Retinal pigment epithelial cell (primary cell): ENCODE measurements at places on chromosomes 2 and 18.

- DNase-seq = no peak
Measured at GRCh38 chr2:200028998-200029397, 73.6 kb downstream of the MAIP1 start.

- no peak for DNase-seq
Measured at GRCh38 chr18:3248658-3249359, 1.2 kb downstream of the MYL12A start.

DNA sequence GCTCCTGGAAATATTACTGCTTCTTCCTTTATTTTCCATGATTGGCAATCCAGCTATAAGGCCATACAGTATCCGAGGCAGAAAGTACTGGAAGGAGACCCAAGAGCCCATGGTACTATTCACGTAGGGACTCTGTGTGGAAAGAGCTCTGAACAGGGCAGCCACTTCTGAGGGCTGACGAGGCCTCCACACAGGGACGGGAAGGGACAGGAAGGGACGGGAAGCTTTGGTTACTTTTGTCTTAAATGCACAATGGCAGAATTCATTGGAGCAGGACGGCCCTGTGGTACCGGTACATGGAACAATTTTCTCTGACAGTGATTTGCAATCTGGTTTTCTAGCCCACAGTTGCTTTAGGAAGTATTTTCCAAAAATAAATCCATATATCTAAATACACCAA, 102.4 kb downstream of the MBP start:
- no peak for DNase-seq

GRCh38 chr2:212897296-212897695, 254.1 kb downstream of the IKZF2 start:
- no peak for DNase-seq

GRCh38 chr2:43314299-43314927, 88.0 kb upstream of the ZFP36L2 start:
- no peak for DNase-seq

DNA sequence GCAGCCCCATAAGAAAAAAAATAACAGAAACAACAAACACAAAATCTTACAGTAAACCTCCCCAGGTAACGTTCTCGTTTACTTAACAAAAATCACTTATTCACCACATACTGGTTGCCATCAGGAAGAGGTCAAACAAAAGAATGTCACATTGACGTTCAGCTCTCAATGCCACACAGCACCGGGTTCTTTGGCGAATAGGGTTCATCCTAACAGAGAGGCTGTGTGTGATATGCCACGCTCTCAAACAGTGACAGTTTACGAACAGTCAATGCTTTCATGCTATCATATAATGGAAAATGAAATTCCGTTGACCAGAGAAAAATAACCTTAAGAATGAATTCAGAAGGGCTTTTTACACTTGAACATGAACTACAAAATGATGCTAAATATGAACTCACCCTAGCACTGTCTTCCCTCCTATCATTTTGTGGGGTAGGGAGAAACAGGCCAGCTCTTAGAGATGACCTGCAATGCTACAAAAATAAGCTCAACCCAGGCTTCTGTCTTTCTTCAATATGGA, 2.0 kb downstream of the TMEM163 start:
- no peak for DNase-seq

- no peak for DNase-seq
Measured at GRCh38 chr2:84880645-84881521, at the start of gene TRABD2A. TSS of gene TRABD2A (minus strand) at chr2:84881084. CDS start at chr2:84881039, 45 bp downstream.

- no peak for DNase-seq
Measured at GRCh38 chr2:175156534-175156933, 11.5 kb downstream of the ATF2 start.

- peak; percentile 26 for DNase-seq
Measured at GRCh38 chr18:44452346-44452745, 228.3 kb upstream of the SETBP1 start.

DNA sequence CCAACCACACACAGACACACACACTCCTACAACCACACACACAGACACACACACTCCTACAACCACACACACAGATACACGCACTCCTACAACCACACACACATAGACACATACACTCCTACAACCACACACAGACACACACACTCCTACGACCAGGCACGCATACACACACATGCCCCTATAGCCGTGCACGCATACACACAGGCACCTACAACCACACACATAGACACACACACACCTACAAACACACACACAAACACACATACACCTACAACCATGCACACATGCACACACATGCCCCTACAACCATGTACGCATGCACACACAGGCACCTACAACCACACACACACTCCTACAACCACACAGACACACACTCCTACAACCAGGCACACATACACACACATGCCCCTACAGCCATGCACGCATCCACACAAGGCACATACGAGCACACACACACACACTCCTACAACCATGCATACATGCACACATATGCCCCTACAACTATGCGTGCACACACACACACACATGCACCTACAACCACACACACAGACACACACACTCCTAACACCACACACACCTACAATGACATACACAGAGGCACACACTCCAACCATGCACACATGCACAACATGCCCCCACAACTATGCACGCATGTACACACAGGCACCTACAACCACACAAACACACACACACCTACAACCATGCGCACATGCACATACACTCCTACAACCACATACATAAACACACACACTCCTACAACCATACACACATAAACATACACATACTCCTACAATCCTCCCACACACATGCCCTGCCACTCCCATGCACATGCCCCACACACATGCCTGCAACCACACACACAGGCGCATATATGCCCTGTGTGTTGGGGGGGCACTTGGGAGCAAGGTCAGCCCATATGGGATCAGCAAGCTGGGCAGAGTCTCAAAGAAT, 19.1 kb upstream of the TEX51 start:
- DNase-seq = no peak

DNA sequence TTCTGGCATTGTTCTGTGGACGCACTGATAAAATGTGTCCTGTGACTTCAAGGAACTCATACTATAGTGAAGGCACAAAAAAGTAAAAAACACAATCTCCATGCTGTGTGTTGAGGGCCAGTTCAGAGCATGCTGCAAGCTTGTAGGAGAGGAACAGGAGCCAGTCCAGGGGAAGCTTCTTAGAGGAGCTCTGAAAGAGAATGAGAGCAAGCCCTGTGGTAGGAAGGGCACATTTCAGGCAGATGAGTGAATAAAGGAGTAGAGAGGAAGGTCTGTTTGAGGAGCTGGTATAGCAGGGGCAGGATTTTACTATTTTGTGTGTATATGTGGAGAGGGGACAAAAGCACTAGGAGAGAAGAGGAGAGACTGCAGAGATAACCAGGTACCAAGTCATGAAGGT, 478.3 kb downstream of the ZEB2 start:
- no peak for DNase-seq

GRCh38 chr2:47499093-47499492, 96.1 kb downstream of the MSH2 start:
- DNase-seq = no peak

GRCh38 chr2:226837787-226838603, 2.1 kb downstream of the RHBDD1 start:
- no peak for DNase-seq

DNA sequence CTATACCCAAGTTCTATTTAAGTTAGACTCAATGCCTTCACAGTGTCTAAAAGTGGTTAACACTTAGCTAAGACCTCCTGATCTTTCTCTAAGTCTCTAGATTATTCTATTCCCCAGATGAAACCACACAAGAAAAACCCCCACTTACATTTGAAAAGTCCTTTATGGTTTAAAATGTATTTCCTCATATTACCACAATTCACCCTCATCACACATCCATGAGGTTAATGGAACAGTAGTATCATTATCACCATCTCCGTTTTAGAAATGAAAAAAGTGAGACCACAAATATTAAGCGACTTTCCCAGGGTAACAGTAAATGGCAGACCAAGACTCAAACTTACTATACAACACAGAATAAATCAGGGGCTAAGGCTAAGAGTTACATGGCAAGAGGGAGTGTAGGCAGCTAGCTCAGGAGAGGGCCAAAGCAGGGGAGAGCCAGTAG, 28.6 kb downstream of the EPG5 start:
- no peak for DNase-seq

- no peak for DNase-seq
Measured at GRCh38 chr2:215896921-215897320, 116.4 kb downstream of the MREG start.

- no peak for DNase-seq
Measured at GRCh38 chr2:109049022-109049421, 60.0 kb upstream of the EDAR start.

DNA sequence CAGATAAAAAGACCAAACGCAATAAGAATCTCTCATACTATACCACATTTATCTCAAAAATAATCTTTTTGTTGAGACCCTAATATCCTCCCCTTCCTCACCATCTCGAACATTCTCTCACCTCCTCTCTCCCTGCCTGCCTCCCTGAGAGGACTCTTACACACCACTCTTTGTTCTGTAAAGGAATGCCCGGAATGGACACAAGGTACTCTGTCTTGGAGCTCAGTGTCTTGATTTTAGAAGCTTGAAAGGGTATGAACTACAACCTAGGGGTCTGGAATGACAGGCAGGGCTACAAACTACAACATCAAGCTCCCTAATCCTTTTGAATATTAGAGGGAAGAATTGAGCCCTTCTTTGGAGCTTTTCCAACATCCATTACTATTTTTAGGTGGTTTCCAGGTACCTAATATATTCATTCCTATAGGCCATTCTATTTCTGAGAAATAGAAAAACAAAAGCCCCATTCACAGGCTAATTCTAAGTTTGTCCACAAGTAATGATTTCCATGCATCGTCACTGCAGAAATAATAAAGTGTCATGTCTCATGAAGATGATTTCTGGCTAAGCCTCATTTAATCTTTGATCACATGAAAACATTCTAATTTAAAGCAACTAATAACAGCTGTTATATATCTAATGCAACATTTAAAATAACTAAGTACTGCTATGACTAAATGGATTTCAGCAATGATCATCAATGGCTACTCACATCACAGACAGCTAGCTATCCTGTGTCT, 60.6 kb downstream of the LRP2 start:
- peak; percentile 35 for DNase-seq

GRCh38 chr2:145156199-145156598, 636.3 kb upstream of the ZEB2 start:
- no peak for DNase-seq

DNA sequence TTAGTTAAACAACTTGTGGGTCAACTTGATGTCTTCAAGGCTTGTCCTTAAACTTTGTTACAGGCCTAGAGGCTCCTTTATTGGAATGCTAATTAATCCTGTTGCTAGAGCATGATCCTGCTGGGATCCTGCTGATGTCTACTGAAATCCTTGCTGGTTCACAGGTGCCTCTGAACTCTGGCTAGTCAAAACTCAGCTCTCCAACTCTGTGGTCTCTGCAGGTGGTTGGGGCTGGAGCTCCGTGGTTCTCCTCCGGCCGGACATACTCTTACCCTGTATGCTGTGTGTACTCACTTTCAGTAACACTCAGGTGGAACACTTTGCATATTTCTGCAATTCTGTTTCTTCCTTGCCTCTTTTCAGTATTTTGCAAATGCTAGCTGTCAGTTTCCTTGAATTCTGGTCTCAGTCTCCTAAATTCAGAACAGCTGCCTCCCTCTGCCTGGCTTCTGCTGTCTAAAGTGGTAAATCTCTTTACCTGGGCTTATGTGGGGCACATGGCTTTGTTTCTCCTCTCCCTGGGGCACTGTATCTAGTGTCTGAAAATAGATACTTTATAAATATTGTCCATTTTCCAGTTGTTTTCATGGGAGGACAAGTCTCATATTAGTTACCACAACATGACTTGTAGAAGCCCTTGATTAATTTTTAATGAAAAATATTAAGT, 113.0 kb downstream of the ATP9B start:
- no peak for DNase-seq

- DNase-seq = no peak
Measured at GRCh38 chr2:13950761-13951160, 681.8 kb upstream of the LRATD1 start.

GRCh38 chr2:1550076-1550475, 136.8 kb downstream of the TPO start:
- no peak for DNase-seq

DNA sequence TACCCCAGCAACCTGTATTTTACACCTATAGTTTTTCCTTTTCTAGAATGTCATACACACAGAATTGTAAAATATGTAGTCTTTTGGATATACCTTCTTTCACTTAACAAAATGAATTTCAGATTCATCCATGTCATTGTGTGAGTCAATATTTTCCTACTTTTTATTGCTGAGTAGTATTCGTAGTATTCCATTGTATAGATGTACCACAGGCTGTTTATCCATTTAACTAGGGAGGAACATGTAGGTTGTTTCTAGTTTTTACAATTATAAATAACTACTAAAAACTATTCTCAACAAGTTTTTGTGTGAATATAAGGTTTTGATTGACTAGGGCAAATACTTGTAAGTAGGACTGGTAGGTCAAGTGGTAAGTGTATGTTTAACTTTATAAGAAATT, 187.4 kb downstream of the ACOXL start:
- DNase-seq = no peak

GRCh38 chr18:23799540-23799939, 110.3 kb downstream of the LAMA3 start:
- no peak for DNase-seq

- DNase-seq = no peak
Measured at GRCh38 chr2:5846881-5847280, 154.7 kb downstream of the SOX11 start.

DNA sequence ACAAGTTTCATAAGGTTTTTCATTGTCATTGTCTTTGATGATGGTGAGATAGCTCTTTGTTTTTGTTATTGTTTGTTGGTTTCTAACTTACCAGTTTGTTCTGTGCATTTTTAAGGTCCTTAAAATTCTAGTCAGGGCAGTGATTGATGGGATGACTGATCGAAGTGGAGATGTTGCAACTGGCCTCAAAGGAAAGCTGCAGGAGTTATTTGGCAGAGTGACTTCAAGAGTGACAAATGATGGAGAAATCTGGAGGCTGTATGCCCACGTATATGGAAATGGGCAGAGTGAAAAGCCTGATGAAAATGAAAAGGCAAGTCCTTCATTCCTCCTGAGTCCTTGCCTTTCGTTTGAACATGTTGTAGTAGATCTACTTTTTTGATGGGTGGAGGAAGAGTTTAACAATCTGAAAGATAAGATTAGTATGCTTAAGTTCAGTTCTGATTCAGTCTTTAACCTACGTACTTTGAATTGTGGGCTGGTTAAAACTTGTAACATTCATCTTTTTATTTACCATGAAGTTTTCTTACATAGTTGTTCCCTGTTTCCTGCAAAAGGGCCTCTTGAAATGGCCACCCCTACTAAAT, 135.8 kb upstream of the LTBP1 start:
- DNase-seq = no peak

DNA sequence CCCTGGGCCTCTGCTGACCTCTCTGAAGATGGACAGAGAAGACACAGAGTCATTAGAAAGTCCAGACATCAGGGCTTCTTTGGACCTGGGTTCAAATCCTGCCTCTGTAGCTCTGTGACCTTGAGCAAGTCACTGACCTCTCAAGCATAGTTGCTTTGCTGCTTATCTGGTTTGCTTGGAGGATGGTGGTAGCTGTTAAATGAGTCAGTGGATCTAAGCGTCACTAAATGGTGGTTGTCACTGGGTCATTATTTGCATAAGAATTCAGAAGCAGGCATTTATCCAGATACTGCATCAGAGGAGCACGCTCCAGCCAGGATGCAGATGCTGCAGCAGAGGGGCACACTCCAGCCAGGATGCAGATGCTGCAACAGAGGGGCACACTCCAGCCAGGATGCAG, 229.2 kb downstream of the GLI2 start:
- DNase-seq = no peak

- DNase-seq = no peak
Measured at GRCh38 chr2:189835855-189836558, 51.8 kb downstream of the PMS1 start.

- no peak for DNase-seq
Measured at GRCh38 chr2:101763496-101764333, 66.2 kb downstream of the MAP4K4 start.
